ENCODE measurements at places on chromosomes 6 and 20.

GRCh38 chr20:49397525-49397924, 84.9 kb downstream of the KCNB1 start:
- no peak for DNase-seq

DNA sequence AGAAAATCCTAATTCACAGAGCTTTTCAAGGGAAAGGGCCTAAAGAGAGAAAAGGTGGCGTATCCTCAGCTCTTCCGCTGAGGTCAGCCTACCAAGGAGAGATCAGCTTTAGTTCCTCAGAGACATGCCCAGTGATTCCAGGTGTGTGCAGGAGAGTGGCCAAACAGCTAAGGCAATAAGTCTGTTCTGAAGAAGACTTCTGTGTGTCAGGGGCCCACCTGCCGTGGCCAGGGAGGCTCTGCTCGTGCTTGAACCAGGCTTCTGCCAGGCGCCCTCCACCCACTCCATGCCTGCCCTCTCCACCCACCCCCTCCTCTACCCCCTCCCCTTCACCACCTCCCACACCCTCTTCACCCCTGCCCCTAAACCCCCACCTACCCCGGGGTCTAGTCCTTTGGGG, 67.4 kb upstream of the ARMC2 start:
- no peak for DNase-seq

DNA sequence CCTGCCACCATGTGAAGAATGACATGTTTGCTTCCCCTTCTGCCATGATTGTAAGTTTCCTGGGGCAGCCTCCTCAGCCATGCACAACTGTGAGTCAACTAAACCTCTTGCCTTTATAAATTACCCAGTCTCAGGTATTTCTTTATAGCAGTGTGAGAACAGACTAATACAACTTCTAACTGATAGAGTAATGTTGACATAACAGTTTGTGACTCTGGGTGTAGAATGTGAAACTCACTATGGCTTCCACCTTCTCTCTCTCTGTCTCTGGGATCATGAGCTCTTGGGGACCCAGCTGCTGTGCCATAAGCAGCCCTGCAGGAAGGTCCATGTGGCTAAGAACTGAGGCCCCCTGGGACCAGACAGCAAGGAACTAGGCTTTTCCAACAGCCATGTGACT, 3.5 kb upstream of the HLA-G start:
- DNase-seq: no peak

- no peak for DNase-seq
Measured at GRCh38 chr20:10591946-10592521, 81.8 kb downstream of the JAG1 start.

- no peak for DNase-seq
Measured at GRCh38 chr20:34012735-34013134, 19.0 kb downstream of the RALY start.

DNA sequence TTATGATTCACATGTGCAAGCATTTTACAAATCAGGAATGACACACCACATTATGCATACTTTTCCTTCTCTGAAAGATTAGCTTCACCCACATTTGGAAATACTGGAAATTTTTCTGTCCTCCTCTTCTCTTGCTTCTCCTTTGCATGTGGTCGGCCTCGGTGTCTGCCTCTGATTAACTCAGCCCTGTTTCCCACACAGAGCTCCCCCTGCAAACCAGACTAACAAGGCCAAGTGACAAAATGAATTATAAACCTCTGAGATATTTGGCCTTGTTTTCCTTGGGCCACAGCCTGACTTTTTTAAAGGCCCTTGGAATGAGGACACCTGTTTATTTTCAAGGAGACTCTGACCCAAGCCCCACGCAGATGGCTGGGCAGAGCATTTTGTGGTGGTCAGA, 9.0 kb upstream of the CCN6 start:
- DNase-seq: no peak

DNA sequence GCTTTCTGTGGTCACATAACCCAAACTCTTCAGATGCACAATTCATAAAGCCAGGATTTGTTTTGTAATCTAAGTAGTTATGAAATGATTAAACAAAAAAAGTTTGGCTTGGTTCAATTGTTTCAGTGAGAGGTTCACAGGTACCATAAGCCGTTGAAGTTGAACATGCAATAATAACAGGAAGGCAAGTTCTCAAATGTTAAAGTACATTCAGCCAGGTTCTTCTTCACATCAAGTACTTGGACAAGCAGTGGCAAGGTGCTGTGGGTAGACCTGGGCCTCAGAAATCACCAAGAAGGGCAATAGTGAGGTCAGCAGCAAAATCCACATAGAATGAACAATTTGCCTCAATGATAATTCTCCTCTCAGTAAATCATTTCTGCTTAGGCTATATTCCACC, 175.5 kb downstream of the EPM2A start:
- no peak for DNase-seq

DNA sequence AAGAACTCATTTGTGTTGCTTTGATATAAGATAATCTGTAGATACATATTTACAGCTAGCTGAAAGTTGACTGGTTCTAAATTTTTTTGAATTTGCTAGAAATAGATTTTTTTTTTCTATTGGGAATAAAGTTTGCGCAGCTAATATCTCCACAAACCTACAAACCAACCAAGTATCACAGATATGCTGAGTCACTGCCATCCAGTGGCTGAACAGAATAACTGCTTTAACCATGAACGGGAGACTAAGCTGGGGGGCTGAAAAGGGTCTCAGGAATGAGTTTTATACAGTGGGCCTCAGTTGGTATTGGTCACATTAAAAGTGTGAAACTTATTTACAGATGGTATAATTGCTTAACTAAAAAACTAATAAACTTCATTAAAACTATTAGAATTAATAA, 326.7 kb upstream of the CNR1 start:
- no peak for DNase-seq

DNA sequence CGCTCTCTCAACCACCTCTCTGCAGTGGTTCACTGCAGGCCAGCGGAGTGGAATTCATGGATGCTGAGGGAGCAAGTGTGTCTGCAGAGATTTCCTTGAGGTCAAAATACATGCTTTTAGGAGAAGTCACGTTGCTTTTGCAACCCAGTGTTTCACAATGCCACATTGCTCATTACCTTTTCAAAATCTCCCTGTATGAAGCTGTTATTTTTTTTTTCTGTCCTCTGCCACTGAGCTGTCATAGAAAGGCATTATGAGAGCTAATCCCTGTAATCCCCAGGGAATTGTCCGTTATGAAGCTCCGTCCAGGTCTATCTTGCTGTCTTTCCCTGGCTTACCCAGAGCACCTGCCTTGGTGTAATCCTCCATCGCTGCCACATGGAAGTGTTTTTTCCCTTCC, 60.5 kb upstream of the SLC22A23 start:
- no peak for DNase-seq

- no peak for DNase-seq
Measured at GRCh38 chr6:147561726-147562125, 53.2 kb downstream of the SAMD5 start.
